ENCODE measurements at places on chromosomes 7 and 10.

DNA sequence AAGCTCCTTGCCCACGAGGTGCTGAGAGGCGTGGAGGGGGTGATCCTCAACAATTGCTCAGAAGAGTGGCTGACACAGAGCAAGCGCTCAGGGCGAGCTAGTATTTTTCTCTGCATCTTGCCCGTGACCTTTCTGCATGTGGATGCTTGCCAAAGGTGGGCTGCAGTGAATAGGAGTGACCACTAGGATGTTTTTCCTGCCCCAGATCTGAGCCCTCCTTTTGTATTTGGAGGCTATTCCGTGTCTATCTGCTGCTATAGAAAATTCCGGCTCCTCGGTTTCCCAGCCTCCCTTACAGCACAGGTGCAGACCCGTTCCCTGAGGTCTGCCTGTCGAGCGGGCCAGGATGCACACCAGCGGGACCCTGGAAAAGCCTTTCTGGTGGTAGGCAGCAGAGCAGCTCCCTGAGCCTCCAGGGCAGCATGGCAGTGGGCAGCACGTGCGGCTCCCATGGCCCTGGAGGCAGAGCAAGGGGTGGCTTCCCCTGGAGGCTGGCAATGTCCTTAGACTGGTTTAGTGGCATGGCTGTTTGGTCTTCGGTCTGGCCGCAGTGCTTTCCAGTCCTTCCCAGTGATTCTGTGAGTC is 145.1 kb upstream of the PCBD1 start:
- no peak for DNase-seq

DNA sequence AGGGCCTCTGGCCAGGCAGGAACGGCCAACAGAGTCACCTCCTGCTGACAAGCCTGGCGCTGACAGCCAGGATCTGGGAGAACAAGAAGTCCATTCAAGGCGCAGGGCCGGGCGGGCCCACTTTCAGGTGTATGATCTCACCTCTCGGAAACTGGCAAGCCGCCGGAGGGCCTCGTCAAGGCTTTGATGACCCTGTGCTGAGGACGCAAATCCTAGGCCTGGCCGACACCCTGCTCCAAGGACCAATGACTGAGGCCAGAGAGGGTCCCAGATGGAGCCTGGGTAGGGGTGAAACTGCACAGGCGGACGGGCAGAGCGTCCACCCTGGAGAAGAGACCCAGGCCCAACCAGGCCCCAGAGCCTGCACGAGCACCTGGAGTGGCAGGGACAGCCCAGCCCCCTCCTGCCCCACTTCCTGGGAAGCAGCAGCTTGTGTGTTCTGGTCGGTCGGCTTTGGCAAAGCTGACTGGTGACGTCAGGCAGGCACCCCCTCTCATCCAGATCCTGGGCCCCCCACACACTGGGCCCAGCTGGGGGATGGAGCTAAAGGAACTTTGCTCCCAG is 30.6 kb downstream of the MYL10 start:
- DNase-seq: no peak

- no peak for DNase-seq
Measured at GRCh38 chr10:23095966-23096801, 805 bp downstream of the MSRB2 start.

GRCh38 chr10:8059191-8059936 is 4.9 kb downstream of the GATA3 start:
- DNase-seq: no peak

DNA sequence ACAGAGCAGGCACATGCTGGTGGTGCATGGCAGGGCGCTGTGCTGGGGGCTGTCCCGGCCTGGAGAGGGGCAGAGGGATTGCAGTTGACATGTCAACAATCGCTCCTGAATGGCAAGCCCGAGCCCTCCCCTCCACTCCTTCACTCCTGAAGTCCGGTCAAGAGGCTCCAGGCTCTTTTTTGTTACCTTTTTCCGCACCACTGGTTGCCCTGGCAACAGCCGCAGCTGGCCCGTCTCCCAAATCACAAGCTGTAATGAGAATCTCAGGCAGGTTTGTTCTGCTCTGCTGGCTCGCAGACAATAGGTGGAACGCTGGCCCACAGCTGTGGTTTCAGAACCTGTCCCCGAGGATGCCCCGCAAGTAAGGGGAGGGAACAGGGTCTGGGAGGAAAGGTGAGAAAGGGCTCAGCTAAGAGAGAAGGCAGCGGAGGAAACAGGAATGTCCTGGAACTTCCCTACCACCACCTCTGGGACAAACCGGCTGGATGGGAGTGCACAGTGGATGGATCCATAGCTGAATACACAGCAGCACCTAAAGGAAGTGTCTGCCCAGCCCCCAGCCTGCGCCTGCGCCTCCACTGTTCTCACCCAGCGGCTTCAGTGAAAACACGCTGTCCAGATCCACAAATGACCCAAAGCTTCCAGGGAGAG is 58.9 kb downstream of the CALML3 start:
- no peak for DNase-seq

DNA sequence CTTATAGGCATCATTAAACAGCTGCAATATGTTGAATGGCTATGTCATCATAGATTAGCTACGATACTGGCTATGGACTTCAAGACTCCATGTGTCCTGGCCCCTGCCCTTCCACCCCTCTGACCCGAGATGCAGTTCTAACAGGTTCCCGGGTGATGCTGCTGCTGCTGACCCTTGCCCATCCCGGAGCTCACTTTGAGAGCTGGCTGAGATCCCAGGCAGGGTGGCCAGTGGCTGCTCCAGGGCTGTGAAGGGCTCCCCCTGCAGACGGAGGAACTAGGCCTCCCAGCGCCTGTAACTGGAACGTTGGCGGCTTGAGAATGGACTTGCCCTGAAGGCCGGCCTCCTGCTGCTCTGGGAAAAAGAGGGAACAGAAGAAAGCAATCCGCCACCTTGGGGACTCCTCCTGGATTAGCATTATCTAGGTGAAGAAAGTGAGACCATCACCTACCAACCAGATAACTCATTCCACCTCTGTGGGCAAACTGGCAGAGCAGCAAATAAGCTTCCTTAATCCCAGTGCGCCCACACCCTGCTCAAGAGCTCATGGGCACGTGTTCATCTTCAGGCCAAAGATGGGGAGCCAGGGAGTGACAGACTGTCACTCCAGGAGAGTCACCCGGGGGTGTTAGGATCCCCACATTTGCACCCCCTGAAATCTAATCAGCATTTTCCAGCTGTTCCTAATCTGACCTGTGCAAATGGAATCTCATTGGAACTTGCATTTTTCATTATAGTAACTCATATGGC is 56.8 kb downstream of the PARP12 start:
- no peak for DNase-seq

DNA sequence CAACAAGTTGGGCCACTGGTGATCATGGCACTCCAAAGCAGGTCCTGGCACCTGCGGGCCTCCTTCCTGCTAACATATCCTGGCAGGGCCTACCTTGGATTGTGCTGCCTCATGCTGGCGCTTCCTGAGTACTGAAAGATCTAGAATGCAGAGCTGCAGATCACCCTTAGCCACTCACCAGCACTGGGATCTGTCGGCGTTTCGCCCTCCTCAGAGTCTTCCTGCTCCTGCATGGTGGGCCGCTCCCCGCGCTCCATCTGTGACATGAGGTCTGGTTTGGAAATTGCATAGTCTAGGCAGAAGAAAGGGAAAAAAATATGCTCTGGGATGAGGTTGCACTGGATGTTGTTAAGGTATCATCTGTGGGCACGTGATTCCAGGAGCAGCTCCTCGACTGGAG is 10.0 kb downstream of the ZNF777 start:
- DNase-seq: no peak

DNA sequence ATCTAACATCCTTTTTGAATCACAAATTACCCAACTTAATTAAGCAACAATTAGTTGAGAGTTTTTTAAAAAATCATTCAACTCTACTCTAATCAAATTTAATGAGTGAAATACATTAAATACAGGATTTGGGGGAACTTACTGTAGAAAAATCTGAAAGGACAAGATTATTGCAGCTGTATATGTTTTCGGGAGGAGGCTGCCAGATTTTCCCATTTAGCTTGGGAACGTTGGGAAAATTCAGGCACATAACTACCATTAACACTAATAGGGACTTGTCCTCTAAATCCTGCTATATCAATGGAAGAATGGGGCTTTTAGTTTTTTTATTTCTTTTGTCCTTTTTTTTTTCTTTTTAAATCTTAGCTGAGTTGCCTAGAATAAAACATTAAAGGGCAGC is 691.4 kb upstream of the FZD8 start:
- DNase-seq: no peak

- DNase-seq: no peak
Measured at GRCh38 chr7:64618785-64619456, 47.0 kb upstream of the ZNF107 start.

- DNase-seq: no peak
Measured at GRCh38 chr10:127132451-127132850, 63.9 kb downstream of the INSYN2A start.

- DNase-seq: no peak
Measured at GRCh38 chr7:27224983-27225934, 17.3 kb upstream of the EVX1 start.

- DNase-seq: no peak
Measured at GRCh38 chr7:155425011-155425340, 33.0 kb upstream of the EN2 start.

DNA sequence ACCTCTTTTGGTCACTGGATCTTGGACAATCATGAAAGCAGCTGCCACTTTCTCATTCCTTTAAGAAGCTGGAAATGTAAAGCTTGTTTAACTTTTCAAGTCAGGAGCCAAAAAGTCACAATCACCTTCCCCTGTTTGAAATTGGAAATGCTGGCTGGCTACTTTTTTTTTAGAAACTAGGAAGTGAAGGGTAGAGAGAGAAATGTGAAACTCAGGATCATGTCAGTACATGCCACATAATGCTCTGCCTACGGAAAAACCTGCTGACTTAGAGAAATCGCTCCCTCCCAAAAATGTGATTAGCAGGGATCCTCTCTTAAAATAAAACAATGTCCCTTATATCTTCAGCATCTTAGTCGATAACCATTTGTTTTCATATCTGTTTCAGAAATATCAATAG is 188.4 kb upstream of the C7orf33 start:
- DNase-seq: no peak

- DNase-seq: no peak
Measured at GRCh38 chr7:15924910-15925309, 238.4 kb upstream of the MEOX2 start.

DNA sequence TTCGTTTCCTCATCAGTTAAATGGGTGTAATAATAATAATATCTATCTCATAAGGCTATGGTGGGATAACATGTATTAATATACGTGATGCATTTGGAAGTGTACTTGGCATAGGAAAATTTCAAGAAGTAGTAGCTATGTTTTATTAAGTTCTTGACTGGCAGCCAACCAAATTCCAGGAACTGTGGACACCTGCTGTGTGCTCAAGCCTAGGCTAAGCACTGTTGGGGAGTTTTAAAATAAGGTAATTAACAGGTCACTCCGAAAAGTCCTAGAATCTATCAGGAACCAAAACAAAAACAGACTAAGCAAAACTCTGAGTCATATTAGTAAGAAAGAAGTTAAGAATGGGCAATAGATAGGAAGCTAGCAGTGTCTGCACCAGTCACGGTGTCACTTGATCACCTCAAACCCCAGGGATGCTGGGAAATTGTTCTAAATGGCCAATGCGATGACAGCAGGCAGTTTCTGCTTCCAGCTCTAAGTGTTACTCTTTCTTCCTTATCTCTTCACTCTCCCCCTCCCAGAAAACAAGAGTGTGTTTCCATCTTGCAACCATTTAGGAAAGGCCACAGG is 92.0 kb upstream of the GDF10 start:
- no peak for DNase-seq

- DNase-seq: no peak
Measured at GRCh38 chr10:22338185-22338900, 7.0 kb upstream of the SPAG6 start.

DNA sequence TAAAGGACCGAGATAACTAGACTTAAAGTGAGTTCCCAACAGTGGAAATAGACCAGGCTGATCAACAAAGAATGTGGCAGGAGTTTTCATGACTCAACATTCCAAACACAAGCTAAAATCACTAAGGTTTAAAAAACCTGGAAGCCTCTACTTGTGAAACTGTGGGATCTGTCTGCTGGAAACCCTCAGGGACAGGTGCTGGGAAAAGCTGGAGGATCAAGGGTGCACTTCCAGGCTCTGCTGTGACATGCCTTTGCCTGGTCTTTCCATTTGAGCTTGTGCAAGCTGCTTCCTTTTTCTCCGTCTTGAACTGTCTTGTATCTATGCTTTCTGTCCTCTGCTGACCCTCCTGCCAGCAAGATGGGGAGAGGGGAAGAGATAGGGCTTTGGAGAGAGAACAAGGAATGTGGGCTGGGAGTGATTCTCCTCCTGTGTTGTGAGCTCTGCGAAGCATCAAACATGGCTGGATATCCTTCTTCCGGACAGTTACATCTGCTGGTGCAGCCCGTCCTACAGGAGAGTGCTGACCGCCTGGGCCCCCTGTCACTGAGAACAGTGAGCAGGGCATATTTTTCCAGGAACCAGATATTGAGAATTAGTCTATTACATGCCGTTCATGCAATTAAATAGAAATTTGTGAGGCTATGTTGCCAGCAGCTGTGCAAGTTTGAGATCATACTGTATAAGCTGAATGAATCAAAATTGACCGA is 25.5 kb downstream of the ARHGAP22 start:
- no peak for DNase-seq

GRCh38 chr7:24866004-24866615 is 108.8 kb upstream of the GSDME start:
- no peak for DNase-seq
